Pulmonary artery endothelial cell (primary cell): ENCODE measurements at places on chromosomes 5 and 9. TPM values are rescaled to one million over a fixed set of nuclear protein-coding genes. Genes with fewer than 3 reads are reported as not detected.

GRCh38 chr9:99109522-99109921, 4.6 kb downstream of the TGFBR1 start:
- DNase-seq: no peak

DNA sequence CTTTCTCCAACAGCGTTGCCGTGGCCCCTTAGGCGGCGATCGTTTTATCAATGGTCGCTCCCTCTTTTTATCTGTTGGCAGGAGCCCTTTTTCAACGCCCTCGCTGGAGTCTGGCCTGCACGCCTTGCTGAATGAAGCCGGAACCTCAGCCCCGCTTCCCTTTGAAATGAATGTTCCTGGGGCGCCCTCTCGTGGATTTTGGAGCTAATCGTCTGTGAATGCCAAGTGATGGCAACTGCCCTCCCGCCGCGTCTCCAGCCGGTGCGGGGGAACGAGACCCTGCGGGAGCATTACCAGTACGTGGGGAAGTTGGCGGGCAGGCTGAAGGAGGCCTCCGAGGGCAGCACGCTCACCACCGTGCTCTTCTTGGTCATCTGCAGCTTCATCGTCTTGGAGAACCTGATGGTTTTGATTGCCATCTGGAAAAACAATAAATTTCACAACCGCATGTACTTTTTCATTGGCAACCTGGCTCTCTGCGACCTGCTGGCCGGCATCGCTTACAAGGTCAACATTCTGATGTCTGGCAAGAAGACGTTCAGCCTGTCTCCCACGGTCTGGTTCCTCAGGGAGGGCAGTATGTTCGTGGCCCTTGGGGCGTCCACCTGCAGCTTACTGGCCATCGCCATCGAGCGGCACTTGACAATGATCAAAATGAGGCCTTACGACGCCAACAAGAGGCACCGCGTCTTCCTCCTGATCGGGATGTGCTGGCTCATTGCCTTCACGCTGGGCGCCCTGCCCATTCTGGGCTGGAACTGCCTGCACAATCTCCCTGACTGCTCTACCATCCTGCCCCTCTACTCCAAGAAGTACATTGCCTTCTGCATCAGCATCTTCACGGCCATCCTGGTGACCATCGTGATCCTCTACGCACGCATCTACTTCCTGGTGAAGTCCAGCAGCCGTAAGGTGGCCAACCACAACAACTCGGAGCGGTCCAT, 10.0 kb downstream of the S1PR3 start:
- DNase-seq: no peak

DNA sequence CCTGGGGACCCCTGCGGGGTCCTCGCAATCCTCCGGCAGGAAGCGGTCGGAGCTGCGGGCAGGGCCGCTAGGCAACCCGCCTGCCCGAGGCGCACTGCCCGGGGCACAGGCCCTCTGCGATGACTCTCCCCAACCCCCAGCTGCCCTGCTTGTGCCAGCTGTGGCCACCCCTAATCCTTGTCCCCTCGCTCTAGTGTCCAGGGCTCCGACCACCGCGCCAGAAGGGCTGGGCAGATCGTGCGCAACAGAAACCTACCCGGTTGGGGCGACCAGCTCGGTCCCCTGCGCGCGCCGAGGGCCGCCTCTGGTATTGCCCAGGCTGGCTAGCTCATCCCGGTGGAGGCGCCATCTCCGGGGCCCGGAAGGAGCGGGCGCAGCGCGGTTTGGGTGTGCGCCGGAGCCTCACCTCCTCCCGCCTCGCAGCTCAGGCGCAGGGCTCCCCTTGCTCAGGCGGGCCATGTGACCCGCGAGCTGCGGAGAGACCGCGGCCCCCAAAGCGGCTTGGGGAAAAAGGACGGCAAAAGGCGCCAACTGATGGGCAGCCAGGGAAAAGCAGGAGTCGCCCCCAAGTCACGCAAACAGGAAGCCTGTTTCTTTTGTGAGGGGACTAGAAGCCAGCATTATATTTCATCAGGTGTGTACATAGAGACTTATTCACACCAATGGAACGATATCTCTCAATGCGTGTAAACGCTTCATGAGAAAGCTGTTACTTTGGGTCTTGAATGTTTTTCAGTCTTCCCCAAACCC, 46.8 kb upstream of the RNF20 start:
- DNase-seq: no peak

DNA sequence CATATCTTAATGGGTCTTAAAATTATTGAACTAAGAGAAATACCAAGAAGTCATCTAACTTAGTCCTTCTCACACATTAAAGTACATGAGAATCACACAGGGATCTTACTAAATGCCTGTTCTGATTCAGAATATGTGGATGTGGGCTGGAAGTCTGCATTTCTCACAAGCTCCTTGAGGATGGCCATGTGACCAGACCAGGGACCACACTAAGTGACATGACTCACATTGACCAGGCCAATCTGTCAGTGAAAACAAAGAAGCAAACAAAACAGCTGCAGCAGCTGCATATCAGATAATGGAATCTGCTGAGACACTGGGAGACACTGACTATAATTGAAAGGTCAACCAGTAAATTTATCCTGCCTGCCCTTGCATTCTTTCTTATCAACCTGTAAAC, 110.5 kb downstream of the ADAMTS12 start:
- no peak for DNase-seq

- DNase-seq: no peak
Observed at GRCh38 chr5:59037041-59037440, 454.2 kb downstream of the RAB3C start.

DNA sequence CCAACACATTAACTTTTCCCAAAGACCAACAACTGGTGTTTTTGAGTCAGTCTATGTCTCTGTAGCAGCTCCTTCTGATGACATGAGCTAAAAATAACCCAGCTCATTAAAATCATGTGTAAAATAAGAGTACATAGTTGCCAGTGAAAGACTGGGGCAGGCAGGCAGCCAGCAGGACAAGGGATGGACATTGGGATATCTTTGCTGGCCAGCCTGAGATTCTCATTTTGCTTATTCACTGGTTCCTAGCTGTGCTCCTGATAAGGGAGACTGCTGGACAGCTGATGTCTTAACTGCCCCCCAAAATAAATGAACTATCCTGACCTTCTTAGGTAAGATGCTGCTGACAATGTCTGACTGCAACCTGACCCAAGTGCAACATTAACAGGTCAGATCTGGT, 33.9 kb downstream of the EPB41L4B start:
- no peak for DNase-seq

DNA sequence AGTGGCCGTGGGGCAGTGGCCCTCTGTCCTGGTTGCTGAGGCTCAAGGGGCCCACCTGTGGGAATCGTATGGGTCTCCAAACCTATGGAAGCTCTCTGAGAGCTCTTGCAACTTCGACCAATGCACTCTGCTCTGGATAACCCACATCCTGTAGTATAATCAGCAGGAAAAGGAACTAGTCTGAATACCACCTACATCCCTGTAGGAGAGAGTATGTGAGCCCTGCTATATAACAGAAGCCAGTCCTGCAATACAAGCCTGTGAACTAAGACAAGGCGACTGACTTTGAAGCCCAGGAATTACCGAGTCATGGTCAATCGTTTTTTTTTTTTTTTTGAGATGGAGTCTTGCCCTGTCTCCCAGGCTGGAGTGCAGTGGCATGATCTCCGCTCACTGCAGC, 29.8 kb upstream of the BICD2 start:
- no peak for DNase-seq

DNA sequence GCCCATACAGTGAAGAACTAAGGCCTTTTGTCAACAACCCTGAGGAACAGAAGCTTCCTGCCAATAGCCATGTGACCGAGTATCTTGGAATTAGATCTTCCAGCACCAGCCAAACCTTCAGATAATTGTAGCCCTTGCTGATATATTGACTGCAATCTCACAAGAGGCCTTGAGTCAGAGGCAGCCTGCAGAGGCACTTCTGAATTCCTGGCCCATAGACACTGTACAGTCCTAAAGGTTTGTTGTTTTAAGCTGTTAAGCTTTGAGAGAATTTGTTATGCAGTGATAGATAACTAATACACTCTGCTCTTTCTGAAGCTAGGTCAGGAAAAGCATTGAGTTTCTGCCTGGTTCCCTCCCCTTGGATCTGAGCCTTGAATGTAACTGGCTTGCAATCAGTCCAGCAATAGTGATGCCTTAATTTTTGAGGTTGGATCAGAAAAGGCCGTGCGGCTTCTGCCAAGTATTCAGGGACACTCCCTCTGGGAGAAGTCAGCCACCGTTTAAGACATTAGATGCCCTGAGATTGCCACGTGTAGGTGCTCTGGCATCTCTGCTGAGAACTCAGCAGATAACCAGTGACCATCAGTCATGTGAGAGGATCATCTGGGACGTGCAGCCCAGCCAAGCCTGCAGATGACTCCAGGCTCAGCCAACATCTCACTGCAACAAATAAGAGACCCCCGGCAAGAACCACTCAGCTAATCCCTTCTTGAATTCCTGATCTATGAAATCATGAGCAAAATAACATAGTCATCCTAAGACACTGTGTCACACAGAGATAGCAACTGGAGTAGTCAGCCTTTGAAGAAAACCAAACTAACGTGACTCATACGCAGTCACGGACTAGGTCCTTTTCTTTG, 126.8 kb upstream of the STC2 start:
- peak; percentile 60 for DNase-seq

- DNase-seq: no peak
Observed at GRCh38 chr5:78905084-78905938, 79.8 kb downstream of the ARSB start.

The TNC gene
- 0.07 TPM in 2 replicates for total RNA-seq

The MRPS2 gene
- 22.6 and 23.0 TPM in 2 replicates for total RNA-seq

The GNG10 gene
- total RNA-seq: 49.0 and 53.2 TPM in 2 replicates

The MZB1 gene
- 0.04 TPM in 1 of 2 replicates, not detected in the other for total RNA-seq

The SNCAIP gene
- total RNA-seq: 8.9 and 18.9 TPM in 2 replicates
